ENCODE measurements at places on chromosomes 7 and 10.
A peak's percentile ranks its signal among the peaks of the same experiment; 100 is the strongest.

GRCh38 chr10:15742836-15743235 is 23.1 kb upstream of the ITGA8 start:
- DNase-seq = no peak

GRCh38 chr10:87973635-87974034 is 110.2 kb downstream of the PTEN start:
- DNase-seq = peak; percentile 61

DNA sequence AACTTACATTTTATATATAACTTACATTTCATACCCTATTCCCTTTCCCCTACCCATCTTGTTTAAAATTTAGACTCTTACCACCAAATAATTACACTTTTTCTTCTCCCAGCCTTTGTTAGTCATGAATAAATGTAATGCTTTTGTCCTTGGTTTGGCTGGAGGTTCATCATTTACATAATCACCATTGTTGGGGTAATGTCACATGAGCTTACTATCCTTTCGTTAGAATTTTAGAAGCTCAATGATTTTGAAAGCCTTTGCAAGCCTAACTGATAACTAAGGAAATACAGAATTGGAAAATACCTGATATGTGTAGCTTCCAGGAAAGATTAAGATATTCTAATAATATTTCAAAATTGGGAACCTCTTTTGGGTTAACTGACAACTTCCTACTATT is 171.7 kb downstream of the PLXDC2 start:
- no peak for DNase-seq

DNA sequence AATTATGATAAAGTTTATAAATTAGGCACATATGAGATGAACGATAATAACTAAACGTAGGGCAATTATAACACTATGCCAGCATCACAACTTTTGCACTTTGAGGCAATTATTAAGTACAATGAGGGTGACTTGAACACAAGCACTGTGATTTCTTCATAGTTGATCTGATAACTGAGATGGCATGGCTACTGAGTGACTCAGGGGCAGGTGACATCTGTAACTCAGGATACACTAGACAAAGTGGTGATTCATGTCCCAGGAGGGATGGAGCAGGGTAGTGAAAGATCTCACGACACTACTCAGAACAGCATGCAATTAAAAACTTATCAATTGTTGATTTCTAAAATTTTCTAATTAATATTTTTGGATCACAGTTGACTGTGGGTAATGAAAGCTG is 98.3 kb upstream of the ARHGAP21 start:
- no peak for DNase-seq

DNA sequence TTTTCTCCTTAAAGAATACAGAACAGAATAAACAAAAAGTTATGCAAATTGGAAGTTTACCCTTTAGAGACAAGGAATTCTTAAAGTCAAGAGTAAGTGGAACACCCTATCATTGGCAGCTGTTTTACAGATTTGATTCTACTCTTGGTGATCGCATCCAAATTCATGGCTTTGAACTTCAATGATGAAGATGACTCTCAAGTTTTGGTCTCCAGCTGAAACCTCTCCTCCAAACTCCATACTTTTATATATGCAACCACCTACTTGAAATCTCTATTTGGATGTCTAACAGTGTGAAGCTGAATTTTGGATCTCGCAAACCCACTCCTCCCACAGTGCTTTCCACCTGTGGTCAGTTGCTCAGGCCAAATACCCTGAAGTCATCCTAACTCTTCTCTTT is 80.4 kb downstream of the EPC1 start:
- DNase-seq = no peak

- no peak for DNase-seq
Observed at GRCh38 chr10:117483056-117483590, 59.4 kb upstream of the EMX2 start.

Data from iPS DF 19.7 (cell line).